Forelimb muscle (tissue), 1 donor: ENCODE measurements at places on chromosomes 1 and 21. TPM values are rescaled to one million over a fixed set of nuclear protein-coding genes. Genes with fewer than 3 reads are reported as not detected.

- no peak for DNase-seq
Observed at GRCh38 chr21:32087447-32087846, 191.4 kb downstream of the MIS18A start.

- DNase-seq: no peak
Observed at GRCh38 chr1:44822981-44823451, 14.7 kb downstream of the BTBD19 start.

DNA sequence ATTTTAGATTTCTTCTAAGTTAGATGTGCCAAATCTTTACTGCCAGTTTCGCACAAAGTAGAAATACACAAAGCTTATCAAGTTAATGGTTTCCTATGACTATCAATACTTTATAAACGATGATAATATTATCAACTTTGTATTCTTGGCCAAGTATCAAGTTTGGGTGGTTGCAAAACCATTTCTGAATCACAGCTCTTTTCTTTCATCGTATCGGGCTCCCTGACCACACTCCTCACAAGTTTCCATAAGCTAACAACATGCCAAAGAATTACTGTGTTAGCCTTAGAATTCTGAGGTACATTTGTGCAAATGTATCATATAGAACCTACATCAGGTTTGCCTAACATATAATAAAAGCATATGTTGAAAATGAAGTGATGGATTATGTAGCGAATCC lies 311.0 kb downstream of the KCTD3 start:
- no peak for DNase-seq

Gene FCGR3A
- 0.81 TPM for polyA plus RNA-seq

Gene DNASE2B
- not detected for polyA plus RNA-seq
